ENCODE measurements at places on chromosomes 6 and 20.

- no peak for DNase-seq
These were observed 227.3 kb downstream of the PREX1 start for GRCh38 chr20:48600470-48600945.

DNA sequence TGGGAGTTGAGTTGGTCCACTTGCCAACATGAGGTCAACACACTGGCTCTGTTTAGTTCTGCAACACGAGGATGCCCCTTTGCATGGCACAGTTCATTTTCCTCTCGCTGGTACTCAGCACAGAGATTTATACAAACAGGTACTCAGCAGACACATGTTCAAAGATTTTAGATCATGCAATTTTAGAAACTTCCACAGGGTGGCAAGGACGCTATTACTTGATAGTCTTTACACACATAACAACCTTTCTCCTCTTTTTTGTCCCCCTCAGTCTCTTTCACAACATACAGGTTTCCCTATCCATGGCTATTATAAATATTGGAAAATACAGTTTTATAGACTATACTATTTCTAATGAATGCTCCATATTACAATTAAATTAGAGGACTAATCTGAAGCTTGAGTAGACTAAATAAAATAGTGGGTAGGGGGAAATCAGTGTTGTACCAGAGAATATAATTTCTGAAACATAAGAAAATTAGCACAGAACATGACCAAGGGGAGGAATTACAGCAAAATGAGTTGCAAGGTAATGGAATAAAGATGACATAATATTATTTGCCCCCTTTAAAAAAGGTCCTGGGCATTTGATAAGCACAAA is 331.8 kb upstream of the BTBD3 start:
- peak; percentile 54 for DNase-seq

GRCh38 chr6:84002226-84002625 is 31.3 kb upstream of the MRAP2 start:
- no peak for DNase-seq

DNA sequence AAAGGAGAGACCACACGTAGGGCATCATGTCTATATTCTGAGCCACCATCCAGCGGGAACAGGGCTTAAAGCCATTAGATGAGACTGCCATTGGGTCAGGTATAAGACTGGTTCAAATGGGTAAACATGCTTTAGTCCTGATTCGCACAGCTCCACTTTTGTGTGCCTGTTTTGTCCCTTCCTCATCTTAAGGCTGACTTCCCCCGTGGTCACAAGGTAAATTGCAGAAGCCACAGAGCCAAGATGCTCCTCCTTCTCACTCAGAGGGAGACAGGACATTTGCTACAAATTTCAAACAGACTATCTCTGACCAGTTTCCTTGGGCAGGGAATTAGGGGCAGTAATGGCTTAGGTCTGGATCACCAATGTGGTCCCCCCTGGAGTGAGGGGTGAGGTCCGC is 11.4 kb upstream of the IFNGR1 start:
- no peak for DNase-seq

DNA sequence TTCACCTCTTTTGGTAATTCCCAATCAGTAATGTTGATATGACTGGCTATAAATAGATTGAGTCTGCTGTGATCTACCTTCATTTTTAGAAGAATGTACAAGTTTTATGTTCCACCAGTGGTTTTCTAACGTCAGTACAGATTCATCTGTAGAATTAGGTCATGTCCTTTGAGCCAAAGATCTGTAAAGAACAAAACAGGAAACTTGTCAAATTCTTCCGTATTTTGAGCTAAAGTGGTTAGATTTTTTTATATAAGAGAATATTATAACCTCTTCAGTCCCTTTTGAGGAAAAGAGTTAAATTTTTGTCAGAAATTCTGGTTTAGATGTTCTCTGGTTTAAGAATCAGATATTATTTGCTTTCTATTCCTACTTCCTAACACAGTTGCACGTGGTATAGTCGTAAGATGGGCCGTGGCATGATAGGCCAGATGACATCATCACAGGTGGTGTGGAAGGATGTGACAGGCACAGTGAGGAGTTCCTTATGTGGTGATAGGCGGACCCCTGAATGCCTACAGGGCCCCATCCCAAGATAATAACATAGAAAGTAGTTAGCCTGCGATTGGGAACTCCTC is 62.3 kb downstream of the SNX9 start:
- DNase-seq: no peak

DNA sequence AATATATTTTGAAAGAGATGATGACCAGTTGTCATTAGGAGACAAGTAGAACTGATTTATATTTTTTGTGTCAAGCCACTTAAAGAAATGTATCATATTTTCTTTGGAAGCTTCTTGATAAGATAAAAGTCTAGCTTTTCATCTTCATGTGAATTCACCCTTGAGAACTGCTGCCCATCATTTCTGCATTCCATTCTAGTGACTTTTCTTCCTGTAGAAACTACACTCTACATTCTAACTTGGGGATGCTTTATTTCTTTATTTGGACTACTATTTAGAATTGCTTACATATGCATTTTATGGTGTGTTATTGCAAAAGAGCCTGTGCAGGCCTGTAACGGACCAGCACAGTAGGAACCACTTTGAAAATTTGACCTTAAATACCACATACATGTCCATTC is 335.0 kb upstream of the KCNQ5 start:
- no peak for DNase-seq

DNA sequence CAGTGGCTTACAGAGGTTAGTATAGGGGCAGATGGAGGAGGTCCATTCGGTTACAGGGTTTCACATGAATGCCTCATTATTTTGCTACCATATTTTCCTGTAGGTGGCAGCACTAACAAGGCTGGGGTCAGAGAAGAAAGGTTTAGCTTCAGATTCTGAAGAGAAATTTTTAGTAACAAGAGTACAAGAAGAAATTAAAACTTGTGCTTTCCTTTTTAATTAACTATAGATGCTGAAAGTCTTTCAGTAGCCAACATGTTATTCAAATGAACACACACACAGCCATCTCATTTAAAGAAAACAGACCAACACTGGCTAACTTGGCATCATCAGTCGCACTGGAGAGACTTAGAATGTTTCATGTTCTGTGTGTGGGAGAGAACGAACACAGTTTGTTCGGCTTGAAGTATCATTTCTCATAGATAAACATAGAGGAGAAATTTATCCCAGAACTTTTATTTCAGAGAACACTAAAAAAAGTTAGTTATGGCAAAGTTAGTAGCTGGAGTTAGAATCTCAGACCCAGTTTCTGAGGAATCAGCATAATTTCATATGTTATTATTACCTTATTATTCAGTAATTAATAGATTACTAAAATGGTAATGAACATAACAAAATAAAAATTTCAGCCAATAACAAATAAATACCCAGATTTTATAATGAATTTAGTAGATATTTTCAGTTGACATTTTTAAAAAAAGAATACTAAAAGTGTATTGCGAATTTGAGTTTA is 314.0 kb upstream of the RSPO3 start:
- DNase-seq: peak; percentile 21

- DNase-seq: no peak
These were observed 337.8 kb downstream of the FARS2 start for GRCh38 chr6:5599127-5599526.

GRCh38 chr6:73367761-73368355 is 1.8 kb downstream of the OOEP start:
- DNase-seq: no peak

GRCh38 chr6:43941174-43941573 is 171.2 kb downstream of the VEGFA start:
- no peak for DNase-seq

DNA sequence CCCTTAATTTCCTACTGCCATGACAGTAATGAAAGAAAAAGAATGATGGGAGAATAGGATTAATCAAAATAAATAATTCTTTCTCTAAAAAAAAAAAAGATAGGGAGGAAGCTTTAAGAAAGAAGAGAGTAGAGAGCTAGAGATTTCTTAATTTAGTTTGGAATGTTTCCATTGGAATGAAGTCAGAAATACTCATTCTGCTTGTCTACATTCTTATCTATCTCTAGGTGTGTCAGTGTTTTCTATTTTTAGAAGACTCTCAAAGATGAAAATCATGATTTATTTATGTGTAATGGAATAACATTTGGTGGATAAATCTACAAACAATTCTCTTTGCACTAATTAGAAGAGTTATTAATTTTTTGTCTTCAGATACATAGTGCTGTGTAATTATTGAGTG is 38.0 kb upstream of the HIVEP1 start:
- DNase-seq: no peak

- no peak for DNase-seq
These were observed 138.0 kb downstream of the UTRN start for GRCh38 chr6:144423167-144423566.

DNA sequence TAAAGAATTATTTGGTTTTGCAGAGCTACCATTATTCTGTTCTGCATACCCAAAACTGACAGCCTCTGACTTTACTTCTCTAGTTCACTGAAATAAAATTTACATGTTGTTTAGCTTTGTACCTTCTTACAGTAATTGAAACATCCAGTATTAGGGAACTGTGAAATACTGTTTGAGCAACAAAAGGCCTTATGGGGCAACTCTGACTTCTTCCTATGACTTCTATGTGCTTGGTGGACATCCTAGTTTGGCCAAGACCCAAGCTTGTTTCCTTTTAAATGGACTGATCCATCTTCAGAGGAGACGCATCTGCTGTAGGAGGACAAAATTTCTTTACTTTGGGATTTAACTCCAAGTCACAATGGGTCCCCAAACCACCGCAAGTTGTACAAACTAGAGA is 44.7 kb downstream of the NR2E1 start:
- DNase-seq: no peak

- DNase-seq: peak; percentile 93
These were observed 169.1 kb upstream of the CDYL start for GRCh38 chr6:4606821-4607704.

DNA sequence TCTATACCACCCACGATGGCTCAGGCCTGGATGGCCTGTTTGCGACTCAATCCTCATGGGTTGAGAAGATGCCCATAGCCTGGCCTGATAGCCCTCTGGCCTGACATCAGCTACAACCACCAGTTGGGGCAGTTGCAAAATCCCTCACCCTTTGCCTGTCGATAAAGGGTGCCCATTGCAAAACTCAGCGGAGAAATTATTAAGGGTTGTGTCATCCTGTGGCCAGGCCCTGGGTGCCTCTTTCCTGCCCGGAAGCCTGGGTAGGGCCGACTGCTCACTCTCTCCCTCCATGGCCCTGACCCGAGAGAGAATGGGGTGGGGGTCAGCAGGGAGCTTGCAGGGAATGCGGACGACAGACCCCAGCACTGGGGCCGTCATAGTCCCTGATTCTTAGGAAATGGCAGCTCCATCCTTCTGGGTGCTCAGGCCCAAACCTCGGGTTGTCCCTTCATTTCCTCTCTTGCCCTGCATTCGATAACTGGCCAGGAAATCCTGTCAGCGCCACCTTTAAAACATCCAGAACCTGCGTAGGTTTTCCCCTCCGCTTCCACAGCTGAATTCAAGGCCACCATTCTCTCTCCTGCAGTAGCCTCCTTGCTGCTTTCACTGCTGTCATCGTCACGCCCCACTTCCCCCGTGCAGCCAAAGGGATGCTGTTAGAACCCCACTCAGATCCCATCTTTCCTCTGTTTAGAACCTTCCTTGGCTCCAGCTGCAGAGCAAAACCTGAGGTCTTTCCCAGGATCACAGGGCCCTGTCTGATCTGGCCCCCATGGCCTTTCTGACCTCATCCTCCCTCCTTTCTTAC is 31.1 kb downstream of the CEBPB start:
- DNase-seq: no peak

- no peak for DNase-seq
These were observed 12.3 kb upstream of the RAET1L start for GRCh38 chr6:150037526-150038201.

GRCh38 chr20:37358366-37359150 is 12.6 kb downstream of the SRC start:
- DNase-seq: no peak

- no peak for DNase-seq
These were observed 72.6 kb upstream of the ZNF184 start for GRCh38 chr6:27545271-27546046.

GRCh38 chr20:57361517-57361916 is 10.5 kb downstream of the RAE1 start:
- DNase-seq: no peak

- DNase-seq: no peak
These were observed 20.6 kb upstream of the SLC9A8 start for GRCh38 chr20:49792006-49792405.

GRCh38 chr6:246352-246751 is 45.9 kb upstream of the DUSP22 start:
- no peak for DNase-seq

DNA sequence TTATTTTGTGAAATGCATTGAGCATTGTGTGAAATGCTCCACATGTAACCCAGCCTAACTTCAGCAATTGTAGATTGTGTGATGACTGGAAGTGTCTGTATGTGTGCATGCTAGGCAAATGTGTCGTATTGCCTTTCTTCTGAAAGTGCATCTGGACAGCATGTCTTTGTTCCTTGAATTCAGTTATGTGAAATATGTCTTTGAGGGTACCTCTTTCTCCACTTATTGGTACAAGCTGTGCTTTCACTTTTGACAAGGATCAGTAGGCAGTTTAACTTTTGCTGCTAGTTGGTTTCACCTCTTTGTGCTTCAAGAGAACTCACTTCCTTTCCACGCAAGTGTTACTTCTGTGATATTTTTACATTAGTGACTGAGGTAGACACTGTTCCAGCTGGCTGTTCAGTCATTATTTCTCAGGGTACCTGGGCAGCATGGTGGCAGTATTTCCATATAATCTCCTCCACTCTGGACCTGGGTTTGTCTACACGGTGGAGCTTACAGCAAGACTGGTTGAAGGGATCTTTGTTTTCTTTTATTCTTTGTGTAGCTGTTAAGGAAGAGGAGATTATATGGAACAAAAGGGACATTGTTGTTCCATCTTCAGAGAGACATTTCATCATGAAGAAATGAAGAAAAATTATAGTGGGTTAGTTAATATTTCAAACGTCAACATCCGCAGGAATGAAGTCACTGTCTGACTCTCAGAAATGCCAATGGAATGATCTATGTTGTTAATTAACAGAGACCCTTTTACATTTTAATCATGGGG is 175.4 kb downstream of the UTRN start:
- DNase-seq: no peak

DNA sequence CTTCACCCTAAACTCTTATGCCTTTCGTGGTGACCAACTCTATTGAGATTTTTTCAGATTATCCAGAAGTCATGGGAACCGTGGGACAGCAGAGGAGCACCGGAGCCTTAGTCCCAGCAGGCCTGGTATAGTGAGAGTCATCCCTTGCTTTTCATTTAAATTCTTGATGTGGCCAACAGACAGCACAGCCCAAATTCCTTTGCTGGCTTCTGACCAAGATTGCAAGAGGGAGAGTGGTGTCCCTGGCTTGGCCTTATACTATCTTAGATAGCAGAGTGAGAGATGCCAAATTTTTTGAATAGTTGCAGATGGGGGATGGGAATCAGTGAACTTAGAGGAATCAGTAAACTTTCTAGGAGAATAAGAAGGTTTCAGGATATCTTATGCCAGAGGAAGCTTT is 7.8 kb downstream of the STX11 start:
- DNase-seq: no peak

DNA sequence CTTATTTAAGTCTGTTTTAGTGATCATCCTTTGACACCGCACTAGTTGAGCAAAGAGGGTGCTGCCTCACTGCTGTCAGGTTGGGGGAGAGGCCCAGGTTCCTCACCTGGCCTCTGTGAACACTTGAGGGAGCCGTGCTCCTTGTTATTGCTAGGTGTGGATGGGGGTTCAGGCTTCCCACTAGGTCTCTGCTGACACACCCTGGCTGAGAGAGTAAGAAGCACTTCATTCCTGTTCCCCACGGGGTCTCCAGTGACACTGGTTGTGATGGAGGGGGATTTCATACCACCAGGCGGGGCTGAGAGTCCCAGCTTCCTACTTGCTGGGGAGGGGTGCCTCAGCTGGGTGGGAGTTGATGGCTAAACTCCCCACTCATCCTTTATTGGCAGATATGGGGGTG is 11.1 kb upstream of the NOTCH4 start:
- no peak for DNase-seq

GRCh38 chr20:25486377-25486776 is 78.9 kb downstream of the GINS1 start:
- no peak for DNase-seq

All from NCI-H446 (cell line).